Fibroblast of upper back skin (primary cell): ENCODE measurements at places on chromosomes 7 and 10.
A peak's percentile ranks its signal among the peaks of the same experiment; 100 is the strongest.

DNA sequence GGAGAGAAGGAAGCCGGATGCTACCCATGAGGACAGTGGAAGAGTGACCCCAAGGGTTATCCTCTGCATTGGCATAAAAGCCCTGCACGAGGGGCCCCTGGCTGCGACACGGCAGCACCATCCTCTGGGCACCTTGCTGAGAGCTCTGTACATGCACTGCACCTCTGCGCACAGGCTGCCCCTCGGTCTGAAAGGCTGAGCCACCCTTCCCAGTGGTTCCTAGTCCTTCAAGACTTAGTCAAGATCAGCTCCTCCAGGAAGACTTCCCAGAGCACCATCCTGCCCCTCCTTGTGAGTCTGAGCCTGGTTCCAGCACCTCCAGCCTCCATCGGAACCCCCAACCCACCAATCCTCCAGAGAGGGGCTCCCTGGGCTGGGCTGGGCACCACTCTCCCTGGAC lies 37.9 kb upstream of the CNPY1 start:
- DNase-seq, result no peak

DNA sequence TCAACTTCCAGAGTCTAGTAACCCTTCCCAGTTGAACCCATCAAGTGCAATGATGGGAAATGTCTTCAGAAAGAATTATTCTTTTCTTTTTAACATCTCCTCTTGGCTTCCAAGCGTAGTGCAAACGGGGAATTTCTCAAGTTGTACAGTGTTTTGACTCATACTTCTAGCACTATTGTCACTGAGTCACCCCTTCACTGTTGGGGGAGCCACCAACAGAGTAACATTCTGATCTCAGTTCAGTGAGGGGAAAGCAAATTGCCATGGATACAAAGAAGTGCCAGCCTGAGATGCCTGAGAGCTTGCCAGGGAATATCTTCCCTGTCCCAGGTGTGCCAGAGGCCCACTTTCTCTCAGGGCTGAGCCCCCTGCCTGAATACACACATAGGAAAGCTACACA lies 31.0 kb downstream of the CYP3A5 start:
- DNase-seq, result no peak

GRCh38 chr7:7569081-7569527 lies 2.4 kb downstream of the MIOS start:
- no peak for DNase-seq

DNA sequence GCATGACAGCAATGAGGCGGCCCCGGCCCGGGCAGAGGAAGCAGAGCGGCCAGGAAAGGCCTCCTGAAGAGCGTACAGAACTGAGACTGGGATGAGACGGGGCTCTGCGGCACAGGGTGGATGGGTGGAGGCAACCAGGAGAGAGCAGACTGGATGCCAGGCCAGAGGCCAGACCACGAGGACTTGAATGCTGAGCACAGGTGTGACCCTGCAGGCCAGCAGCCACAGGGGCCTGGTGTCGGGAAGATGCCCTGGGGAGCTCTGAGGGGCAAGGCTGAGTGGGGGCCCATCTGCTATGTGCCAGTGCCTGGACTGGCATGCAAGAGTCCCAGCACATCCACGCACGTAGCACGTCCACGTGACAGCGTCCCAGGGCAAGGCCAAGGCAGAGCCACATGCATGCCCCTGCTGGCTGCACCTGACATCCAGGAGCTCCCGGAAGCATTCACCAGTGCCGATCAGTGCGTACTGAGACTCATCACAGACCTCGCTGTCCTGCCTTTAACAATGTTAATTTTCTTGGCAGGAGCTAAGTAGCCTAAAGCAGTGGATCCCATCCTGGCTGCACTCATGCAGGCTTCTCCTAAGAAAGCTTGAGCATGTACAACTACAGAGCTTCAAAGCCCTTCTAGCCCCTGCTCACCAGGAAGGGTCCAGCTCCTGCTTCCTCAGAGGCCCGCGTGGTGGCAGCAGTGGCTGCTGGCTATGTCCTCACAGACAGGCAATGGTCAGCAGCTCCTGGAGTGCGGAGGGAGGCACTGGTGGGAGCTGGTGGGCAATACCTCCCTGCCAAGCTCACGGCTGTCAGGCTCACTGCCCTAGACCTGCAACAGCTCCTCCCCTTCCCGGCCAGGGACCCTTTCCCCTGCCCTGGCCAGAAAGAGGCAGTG lies 18.0 kb downstream of the GRID1 start:
- no peak for DNase-seq

DNA sequence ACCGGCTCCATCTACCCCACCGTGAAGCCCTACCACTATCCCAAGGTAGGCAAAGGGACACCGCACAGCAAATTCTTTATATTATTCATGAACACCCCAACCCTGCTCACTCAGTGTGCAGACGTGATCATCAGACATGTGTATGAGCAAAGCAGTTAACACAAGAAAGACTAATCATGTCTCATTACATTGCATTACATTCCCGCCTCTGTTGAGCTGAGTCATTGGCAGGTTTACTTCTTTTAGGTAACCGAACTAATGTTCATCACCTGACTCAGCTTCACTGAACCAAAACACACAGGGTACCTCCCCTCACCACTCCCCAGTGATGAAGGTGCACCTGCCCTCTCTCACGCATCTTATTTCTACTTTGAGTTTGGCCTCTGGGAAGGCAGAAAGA lies 233.4 kb downstream of the PAXIP1 start:
- DNase-seq, result no peak

GRCh38 chr7:144148224-144148827 lies 25.4 kb downstream of the OR2A14 start:
- DNase-seq, result no peak

DNA sequence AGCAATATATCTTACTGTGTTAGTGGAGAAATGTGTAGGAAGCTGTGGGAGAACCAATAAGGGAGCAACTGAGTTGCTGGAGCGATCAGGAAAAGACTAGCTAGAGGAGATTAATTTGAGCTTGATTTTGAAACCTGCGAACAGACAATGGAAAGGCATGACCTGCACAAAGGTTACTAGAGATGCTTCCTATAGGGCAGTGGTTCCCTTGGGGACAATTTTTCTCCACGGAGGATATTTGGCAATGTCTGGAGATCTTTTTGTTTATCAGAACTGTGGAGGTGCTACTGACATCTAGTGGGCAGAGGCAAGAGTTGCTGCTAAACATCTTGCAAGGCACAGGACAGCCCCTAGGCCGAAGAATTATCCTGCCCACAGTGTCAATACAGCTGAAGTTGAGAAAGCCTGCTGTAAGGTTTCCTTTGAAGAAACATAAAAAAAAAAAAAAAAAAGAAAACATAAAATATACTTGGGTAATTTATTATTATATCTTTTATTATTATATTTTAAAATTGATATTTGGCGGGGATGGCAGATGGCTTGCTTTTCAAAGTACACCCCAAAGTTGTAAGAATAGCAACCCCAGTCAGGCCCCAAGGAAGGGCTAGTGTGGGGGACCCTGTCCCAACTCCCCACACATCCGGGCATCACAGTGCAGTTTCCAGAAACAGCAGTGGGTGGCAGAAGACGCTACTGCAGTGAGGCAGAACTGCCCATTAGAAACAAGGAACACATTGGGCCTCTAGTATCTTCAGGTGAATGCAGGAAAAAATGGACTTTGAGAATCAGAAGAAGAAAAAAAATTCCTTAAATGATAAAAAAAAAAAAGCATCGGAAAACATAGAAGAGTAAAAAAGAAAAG lies 481.6 kb downstream of the SH2D4B start:
- peak; percentile 62 for DNase-seq

DNA sequence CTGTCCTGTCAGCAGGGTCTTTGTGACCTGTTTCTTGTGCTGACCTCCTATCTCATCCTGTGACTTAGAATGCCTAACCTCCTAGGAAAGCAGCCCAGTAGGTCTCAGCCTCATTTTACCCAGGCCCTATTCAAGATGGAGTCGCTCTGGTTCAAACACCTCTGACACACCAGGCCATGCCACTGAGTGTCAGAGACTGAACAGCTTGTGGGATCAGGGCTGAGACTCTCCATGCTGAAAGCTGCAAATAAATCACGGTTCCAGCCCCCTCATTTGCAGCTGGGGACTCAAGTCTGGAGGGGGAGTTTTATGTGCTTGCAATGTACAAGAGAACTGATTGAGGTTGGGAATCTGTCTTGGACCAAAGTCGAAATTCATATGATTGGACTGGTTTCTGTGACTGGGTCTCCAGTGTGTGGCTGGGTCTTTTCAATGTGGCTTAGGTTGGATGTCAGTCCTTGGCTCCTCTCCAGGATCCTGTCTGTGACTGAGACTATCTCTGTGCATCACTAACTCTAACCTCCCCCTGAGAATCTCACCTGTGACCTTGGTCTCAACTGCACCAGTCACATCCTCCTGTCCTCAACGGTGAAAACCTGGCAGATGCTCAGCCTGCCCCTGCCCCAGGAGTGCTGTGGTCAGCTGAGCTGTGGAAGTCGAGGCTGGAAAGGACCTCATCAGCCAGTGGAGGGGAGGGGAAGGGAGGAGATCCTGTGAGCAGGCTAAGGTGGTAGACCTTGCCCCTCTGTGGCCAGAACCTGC lies 11.7 kb downstream of the PRF1 start:
- DNase-seq, result no peak

DNA sequence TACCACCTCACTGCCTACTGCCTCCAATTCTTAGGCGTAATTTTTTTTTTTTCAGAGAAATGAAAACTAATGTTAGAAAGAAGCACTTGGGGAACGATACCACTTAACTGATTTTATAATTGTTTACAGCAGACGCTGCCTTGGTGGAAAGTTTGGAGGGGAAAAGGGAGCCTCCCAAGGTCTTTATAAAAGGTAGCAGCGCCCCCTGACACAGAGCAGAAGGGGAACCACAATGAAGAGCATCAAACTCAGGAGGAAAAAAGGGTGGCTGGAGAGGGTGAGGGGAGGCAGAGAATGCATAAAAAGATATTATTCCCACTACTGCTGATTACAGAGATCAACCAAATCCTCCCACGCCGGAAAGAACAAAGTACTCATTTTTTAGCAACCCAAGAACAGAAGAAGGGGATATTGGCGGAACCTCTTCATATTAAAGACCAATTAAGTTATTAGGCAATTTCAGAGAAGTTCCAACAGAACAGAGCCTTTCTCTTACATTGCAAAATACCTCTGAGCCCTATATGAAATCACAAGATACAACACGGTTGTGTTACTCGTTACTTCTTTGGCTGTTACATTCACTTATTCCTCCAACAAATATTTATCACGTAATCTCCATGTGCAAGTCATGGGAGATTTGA lies 135.8 kb downstream of the TEX36 start:
- DNase-seq, result no peak

DNA sequence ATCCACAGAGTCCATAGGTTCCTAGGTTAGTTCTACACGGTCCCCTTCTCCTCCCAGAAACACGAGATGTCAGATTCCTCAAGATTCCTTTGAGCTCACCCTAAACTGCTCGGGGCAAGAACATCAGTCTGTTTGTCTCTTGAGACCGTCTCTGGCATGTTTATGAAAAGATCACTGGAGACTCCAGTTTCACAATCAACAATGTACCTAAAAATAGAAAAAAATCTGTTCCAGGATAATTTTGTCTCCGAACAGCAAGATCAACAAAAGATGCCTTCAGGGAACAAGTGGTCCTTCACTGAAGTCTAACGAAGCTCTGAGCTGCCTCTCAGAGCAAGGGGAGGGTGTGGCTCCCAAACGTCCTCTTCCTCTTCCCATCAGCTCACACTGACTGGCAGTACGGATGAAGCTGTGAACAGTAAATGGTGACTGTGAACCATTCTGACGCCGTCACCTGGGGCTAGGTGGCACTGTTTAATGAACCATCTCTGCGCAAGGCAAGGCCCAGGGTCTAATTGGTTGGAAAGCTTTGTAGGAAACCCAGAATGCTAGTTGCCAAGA lies 156.2 kb upstream of the LYZL1 start:
- DNase-seq, result no peak

DNA sequence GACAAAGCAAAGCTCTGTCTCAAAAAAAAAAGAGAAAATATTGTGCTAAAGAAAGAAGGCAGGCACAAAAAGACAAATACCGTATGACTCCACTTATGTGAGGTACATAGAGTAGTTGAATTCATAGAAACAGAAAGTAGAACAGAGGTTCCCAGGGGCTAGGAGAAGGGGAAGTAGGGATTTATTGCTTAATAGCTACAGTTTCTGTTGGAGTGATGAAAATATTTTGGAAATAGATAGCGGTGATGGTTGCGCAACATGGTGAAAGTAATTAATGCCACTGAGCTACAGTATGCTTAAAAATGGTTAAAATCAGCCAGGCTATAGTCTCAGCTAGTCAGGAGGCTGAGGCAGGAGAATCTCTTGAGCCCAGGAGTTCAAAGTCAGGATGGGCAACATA lies 18.5 kb upstream of the NPFFR1 start:
- DNase-seq, result peak; percentile 37

GRCh38 chr7:139105484-139105883 lies 4.0 kb downstream of the ZC3HAV1 start:
- no peak for DNase-seq

DNA sequence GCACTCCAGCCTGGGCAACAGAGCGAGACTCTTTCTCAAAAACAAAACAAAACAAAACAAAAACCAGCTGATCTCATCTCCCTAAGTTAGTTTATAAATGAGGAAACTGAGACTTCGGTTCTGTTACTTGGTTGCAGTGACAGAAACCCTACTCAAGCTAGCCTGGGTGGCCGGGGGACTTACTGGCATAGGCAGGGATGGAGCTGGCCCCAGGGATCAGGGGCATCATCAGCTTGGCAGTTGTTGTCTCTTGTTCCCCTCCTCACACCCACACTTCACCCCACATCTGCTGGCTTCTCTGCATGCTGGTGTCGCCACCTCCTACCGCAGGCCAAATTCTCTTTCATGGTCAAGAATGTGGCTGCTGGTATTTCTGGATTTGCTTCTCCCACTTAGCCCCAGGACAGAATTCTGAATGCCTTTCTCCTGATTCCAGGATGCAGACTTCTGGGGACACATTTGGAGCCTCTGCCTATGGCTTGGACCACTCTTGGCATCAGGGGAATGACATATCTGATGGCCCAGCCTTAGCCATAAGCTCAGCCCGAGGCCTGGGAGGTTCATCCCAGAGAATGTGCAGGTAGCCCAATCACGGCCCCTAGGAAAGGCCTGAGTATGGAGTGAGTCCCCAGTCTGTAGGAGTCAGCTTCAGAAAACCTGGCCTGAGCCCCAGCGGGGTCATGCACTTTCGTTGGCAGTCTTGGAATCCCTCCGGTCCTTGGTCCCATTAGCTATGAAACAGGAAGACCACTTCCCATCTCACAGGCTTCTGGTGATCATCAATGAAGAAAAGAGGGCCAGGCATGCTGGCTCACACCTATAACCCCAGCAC lies 41.6 kb upstream of the CTBP2 start:
- no peak for DNase-seq

- DNase-seq, result peak; percentile 80
These were observed 21.5 kb upstream of the CALD1 start for GRCh38 chr7:134757938-134758337.

GRCh38 chr7:137411446-137411845 lies 67.9 kb upstream of the PTN start:
- DNase-seq, result no peak

DNA sequence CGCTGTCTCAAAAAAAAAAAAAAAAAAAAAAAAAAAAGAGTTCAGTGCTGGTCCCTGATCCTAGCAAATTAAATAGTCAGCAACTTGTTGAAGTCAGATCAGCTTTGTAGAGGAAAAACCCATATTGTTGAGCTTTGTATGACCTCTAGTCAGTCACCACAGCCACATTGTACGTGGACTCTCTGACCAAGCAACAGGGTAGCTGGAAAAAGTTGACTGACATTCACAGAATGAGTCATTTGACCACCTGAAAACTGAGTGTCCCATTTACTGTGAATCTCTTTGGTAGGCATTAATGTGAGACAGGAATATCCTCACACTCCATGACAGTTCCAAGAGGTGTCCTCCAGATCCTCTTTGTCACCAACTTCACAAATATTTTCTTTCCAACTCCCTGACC lies 371.1 kb downstream of the LRRTM3 start:
- no peak for DNase-seq
